ENCODE measurements at places on chromosomes 12 and 14. TPM values are rescaled to one million over a fixed set of nuclear protein-coding genes. Genes with fewer than 3 reads are reported as not detected.

- no peak for DNase-seq
Measured at GRCh38 chr12:42281844-42282243, 43.8 kb upstream of the YAF2 start.

GRCh38 chr12:89082370-89082753, 269.9 kb downstream of the DUSP6 start:
- DNase-seq: no peak

- no peak for DNase-seq
Measured at GRCh38 chr14:81231540-81231939, 10.8 kb upstream of the GTF2A1 start.

DNA sequence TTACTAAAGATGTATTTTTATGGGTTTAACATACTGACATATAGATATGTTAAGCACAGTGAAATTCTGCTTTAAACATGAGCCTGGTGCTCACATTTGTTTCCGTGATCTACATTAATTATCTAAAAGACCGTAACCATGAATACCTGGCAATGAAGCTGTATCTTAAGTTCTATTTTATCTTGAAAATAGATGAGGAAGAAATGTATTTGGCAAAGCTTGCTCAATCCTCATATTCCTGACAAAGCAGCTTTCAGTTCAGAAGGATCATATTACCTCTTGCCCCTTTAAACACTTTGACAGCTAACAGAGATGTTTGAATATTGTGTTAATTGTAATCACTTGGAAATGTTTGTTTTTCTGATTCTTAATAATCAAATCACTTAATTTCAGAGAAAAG, 9.8 kb downstream of the EPYC start:
- DNase-seq: peak; percentile 17

- no peak for DNase-seq
Measured at GRCh38 chr14:103302966-103303365, 31.1 kb upstream of the EIF5 start.

GRCh38 chr12:123957196-123957595, 15.4 kb downstream of the CCDC92 start:
- DNase-seq: no peak

DNA sequence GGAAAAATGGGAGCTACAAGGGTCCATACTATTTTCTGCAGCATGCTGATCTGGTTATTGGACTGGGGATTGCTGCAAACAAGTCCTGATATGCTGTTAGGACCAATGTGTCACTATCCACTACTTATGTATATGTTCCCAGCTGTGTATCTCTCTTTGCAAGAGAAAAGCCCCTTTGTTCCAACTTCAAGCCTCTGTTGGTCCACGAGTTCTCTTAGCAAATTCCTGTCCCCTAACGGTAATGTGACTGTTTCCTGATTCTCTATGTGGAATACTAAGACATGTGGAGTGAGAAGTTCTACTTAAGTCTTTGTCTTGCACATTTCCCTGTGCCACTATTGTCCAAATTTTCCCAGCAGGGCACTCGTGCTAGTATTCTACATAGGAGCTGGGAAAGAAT, 557.7 kb downstream of the FSCB start:
- DNase-seq: no peak

DNA sequence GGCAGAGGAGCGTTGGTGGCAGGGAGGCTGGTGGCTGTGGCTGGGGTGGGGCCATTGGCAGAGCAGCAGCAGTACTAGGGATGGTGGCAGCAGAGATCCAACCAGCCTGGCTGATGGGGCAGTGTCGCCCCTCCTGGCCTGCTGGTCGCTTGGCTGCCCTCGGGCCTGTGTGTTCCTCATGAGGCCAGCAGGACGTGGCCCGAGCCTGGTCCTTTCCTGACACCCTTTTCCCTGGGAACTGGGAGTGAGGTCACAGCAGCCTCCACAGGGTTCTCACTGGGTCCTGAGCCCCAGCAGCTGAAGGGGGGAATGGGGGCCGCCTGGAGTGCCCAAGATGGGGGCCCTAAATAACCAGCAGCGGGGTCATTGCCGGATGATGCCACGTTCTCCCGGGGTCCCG, 46.1 kb downstream of the KIF26A start:
- no peak for DNase-seq

- peak; percentile 75 for DNase-seq
Measured at GRCh38 chr12:8890313-8891085, 23.8 kb upstream of the PHC1 start.

DNA sequence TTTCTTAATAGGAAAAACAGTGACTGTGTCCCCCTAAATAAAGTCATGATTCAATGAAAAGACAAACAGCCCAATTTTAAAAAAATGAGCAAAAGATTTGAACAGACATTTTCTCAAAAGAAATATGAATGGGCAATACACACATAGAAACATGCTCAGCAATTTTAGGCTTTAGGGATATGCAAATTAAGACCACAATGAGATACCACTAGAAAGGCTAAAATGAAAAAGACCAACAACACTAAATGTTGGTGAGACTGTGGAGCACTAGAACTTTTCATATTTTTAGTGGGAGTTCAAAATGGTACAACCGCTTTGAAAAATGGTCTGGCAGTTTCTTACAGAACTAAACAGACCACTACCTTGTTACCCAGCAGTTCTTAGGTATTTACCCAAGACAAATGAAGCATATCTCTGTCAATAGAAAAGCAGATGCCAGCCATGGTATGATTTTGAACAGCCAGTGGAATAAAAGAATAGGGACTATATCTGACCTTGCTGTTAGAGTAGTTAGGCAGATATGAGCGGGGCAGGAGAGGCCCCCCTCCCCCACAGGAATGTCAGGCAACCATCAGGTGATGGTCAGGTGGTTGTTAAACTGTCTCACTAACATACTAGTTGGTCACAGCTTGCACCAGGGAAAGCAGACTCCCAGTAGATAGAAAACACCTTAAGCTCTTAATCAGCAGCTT, 108.8 kb downstream of the PRKCH start:
- DNase-seq: no peak

- DNase-seq: no peak
Measured at GRCh38 chr14:50823051-50823761, 7.8 kb downstream of the NIN start.

- no peak for DNase-seq
Measured at GRCh38 chr12:97425380-97425779, 37.2 kb upstream of the RMST start.

GRCh38 chr14:33794791-33795305, 156.0 kb downstream of the EGLN3 start:
- DNase-seq: no peak

DNA sequence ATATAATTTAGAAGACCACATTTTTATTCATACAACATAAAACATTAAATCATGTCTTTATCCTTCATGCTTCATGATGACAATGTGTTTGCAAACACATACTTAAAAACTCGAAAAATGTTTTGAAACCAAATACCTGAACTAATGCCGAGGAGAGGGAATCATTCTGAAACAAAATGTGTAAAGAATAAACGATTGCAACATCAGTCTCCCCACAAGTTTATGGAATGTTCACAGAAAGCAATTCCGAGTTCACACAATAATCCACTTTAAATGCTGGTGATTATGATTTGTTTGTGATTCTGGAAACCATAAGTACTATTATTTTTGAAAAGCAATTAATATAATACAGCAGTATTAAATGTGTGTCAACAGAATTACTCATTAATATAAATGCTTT, 84.5 kb upstream of the PDZRN4 start:
- no peak for DNase-seq

- DNase-seq: no peak
Measured at GRCh38 chr12:30197392-30198057, 413.8 kb upstream of the TMTC1 start.

DNA sequence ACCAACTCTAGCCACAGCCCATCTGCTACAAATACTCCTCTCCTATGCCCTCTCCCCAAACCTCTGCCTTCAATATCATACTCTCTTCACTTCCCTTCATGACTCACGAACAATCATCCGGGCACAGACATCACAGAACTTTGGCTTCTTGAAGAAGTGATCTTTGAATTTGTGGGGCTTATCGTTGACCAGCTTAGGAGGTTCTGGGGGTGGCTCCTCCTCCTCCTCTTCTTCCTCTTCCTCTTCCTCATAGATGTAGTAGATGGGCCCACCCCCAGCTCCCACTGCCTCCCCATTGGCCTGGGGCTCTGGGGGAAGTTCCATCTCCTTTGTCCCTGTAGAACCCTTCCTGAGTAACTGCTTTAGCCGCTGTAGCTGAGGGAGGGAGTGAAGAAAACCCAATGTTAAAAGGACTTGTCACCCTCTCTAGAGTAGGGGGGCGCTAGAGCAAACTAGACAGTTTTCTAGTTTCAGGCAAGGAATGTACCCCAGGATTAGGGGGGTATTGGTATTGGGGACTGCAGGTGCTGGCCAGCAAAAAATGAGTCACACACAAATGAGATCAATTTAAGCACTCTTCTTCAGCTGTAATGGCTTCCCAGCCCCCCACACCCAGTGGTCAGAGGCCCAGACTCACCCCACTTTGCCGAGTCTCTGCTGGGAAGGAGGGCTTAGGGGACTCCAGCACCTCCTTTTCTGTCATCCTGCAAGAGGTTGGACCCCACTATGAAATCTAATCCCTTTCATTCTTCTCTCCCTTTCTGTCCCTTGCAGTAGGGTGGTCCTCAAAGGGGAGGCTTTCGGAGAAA, 1.8 kb downstream of the STAC3 start:
- DNase-seq: no peak

DNA sequence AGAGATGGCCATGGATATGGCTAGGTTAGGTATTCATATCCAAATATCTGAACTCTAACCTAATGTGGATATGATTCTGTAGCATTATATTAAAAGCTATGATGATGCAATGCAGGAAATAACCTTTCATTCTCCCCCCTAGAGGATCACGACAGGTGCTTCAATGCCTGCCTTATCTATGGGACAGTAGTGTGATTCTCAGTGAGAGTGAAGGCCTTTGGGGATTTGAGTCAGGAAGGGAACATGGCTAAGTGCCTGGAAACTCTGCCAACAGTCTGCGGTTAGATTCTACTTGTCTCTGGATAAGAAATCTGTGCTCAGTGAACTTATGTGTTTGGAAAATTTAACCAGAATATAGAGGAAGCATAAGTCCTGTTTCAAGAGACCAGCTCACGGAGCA, 81.8 kb downstream of the SLC38A1 start:
- peak; percentile 27 for DNase-seq

Gene ABHD12B
- 1.6 TPM for polyA plus RNA-seq

Gene PLCZ1
- polyA plus RNA-seq: not detected

Gene RAD9B
- 2.7 TPM for polyA plus RNA-seq

Gene ACSM4
- polyA plus RNA-seq: not detected

Gene MYO1H
- polyA plus RNA-seq: 0.25 TPM

Gene ARHGAP9
- polyA plus RNA-seq: 8.3 TPM

Gene TWF1
- polyA plus RNA-seq: 25.1 TPM

Gene KRT76
- polyA plus RNA-seq: not detected

Gene TRIAP1
- 31.3 TPM for polyA plus RNA-seq

Gene NXPH4
- 2.7 TPM for polyA plus RNA-seq
